ENCODE measurements at places on chromosomes 6 and 20.

- no peak for DNase-seq
Measured at GRCh38 chr20:5674176-5674660, 76.0 kb upstream of the SHLD1 start.

GRCh38 chr6:106421496-106421895, 61.0 kb downstream of the CRYBG1 start:
- no peak for DNase-seq

DNA sequence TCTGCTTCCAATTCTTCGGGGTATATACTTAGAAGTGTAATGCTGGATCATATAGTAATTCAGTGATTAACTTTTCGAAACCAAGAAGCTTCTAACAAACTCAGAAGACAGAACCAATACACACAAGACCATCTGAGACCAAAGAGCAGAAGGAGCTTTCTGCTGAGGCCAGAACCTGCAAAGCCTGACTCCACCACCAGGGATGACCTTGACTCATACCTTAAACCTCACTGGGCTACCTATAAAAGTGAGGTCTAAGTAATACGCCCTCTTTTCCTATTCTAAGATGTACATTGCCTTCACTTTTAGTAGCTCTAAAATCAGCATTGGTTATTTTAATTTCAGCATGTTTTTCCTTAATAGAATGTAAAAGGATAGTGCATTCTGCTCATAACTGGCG, 84.8 kb downstream of the FOXF2 start:
- DNase-seq, result no peak

DNA sequence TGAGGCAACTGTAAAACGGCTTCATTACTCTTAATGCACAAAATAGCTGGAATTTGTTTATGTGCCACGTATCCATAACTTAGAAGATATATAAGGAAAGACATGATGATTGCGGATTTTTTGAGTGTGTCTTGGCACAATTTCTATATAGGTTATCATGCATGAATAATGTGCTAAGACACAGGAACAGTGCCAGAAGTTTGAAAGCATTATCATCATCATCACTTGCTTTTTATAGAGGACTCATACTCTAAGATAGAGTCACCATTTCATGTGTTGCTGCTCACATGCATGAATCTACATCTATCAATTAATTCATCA, 113.4 kb downstream of the ELOVL4 start:
- DNase-seq, result no peak

GRCh38 chr20:14817101-14817500, 479.7 kb upstream of the FLRT3 start:
- no peak for DNase-seq

DNA sequence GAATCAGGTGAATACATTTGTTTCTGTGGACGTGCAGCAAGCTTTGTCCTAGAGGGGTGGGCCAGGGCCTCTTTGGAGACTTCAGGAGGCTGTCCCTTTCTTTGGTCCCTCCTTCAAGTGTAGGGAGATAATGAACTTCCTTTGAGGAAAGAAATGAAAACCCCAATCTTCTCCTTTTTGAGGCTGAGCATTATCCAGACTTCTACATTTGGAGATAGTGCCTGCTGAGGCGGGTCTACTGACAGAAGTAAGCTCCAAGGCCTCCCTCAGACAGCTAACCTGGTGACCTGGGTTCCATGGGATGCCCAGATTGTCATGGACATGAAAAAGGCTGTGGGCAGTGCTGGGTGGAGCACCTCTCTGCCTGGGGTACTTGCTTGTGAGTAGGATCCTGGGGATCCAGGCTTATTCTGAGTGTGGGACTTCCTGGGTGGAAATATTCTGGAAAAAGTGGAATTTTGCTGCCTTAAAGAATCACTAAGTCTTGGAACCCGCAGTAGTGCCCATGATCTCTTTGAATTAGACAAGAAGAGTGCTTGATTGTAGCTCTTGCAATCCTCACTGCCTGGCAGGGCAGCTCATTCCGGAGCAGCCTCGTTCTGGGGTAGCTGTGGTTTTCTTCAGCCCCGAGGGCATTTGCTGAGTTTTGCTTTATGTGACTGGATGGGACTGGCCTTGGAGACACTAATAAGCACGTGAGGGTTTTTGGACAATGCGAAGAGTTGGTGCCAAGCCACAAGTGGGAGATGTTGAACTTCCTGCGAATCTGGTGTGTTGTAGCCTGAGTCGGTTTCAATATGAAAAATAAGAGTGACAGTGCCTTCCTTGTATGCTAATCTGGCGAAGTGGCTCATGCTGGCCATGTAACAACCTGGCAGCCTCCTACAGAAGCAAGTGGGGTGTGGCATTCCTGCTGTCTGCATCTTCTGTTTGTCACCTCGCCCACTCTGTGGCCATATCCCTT, 28.1 kb downstream of the SNRNP48 start:
- DNase-seq, result no peak

DNA sequence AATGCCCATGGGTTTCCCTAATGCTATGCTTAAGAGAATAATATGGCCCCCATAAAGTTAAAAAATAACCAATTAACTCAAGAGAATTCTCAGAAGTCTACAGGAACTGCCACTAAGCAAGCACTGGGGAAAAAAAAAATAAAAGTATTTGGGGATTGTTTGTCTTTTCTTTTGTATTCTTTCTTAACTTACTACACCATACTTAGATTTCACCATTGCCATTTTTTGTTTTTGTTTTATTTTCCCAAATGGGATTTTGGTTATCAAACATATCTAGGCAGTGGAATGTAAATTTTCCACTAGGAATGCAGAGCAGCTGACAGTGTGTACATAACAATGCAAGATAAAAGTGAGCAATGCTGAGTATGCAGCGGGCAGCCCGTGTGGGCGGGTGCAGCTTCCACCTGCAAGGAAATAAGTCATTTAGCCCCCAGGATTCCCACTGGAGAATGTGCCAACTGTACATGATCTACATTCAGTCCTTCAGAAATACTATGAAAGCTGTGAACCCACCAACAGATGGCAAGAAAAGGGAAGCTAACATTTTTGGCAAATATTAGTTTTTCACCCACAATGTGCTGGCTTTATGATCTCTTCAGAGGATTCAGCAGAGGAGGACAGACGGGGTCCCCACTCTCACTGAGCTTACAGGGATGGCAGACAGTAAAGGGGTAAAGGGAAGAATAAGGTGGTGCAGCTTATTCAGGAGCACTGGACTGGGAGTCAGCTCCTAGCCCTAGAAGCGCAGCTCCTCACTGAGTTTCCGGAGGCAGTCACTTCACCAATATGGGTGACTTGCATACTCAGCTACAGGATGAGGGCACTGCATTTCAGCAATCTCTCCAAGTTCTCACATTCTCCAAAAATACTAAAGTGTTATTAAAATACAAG, 44.4 kb downstream of the DCDC2 start:
- DNase-seq, result no peak

DNA sequence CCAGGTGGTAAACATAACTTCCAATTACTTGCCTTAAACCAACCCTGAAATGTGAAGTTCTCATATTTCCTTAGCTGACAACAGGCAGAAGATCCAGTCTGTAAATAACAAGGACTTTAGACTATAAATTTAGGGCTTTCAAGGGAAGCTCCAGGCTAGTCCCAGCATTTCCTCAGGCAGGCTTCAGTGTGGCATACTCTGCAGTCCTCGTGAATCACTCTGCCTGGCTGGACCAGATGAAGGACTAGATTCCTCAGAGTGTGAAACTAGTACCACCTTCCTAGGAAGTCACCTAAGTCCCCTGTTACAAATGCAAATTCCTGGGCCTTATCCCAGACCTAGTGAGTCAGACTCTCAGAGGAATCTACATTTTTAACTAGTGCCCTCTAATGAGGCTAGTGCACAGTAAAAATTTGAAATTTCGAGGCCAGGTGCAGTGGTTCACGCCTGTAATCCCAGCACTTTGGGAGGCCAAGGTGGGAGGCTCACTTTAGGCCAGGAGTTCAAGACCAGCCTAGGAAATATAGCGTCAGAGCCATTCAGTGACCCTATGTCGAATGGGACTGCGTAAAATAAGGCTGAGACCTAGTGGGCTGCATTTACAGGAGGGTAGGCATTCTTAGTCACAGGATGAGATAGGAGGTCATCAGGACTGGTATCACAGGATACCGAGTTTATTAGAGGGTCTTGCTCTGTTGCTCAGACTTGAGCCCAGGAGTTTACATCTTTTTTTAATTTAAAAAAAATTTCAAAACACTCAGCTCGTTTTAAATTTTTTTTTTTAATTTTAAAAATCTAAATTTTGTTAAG, 279.6 kb upstream of the JARID2 start:
- DNase-seq, result no peak

DNA sequence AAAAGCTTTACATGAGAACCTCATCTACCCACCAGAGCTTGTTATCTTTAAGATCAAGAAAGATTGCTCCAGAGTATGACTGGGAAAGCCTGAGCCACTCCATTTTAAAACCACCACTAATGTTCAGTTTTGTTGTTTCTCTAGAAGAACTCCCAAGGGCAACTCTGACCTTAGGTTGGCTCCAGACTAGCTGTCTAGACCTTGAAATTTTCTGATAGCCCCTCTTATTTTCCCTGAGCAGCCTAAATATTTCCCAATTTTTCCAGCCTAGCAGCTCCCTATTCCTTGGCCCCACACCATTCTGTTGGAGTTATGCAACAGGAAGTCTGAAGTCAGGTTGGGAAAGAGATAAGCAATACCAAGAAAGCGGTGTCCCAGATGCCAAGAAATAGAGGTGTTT, 84.6 kb upstream of the TCF21 start:
- no peak for DNase-seq

DNA sequence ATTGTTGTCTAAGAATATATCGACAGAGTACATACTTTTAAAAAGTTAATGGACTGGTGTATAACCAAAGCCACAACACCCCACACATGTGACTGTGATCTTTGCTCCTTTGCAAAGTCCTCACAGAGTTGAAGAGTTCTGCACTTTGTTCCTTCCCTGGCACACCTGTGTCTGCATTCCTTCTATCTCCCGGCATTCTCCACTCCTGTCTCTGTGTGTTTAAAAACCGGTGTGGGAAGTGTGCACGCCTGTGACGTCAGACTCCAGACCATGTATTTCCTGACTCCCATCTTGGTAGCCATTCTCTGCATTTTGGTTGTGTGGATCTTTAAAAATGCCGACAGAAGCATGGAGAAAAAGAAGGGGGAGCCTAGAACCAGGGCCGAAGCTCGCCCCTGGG, at the start of gene IYD:
Gene IYD, plus strand, starts transcription at position 251 of the 400 bp plus-strand sequence. Its CDS starts 20 bp downstream, at position 271.
- DNase-seq, result no peak

DNA sequence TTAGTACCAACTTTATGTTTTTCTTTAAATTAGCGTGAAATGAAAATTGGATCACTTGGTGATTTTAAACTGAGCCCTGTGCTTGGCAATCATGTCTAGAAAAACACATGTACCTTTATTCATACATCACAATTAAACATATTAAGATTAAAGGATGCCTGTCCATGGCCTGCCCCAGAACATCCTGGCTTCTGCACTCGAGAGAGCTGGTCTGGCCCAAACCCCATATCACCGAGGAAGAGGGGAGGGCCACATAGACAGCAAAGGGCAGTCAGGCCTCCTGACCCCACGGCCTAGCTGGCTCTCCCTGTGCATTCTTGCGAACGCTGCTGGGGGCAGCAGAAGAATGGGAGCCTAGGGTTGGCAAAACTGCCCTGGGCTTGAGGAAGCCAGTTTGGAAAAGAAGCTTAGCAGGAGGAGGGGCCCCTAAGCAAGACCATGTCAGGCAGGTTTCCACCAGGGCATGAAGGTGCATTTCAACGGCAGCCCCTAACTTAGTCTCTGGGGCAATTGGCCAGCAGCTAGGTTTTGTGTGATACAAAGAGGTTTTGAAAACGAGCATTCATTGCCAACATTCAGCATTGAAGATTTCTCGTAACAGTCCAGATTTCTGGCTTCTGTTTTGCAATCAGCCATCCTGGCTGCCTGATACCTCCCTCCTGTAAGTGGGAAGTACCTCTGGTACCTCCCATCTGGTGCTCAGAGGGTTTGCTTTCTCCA, 8.6 kb downstream of the BPIFB3 start:
- DNase-seq, result no peak

- no peak for DNase-seq
Measured at GRCh38 chr20:37305079-37305478, 15.6 kb downstream of the MANBAL start.

GRCh38 chr6:158544428-158544827, 15.5 kb upstream of the TMEM181 start:
- no peak for DNase-seq

DNA sequence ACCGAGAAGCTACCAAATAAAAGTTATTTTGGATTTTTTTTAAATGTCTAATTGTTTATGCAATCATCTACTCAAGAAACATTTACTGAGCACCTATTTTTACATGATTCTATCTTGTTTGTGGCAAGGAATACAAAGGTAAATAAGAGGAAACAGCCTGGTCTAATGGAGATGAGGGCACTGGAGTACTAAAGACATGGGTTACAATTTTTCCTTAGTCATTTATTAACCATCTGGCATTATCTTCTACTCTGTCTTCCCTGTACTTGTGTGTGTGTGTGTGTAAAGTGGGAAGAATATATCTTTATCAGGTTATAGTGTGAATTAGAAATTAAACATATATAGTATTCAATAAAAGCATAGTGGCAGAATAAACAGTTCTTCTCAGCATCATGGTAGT, 455.5 kb upstream of the FLRT3 start:
- no peak for DNase-seq

DNA sequence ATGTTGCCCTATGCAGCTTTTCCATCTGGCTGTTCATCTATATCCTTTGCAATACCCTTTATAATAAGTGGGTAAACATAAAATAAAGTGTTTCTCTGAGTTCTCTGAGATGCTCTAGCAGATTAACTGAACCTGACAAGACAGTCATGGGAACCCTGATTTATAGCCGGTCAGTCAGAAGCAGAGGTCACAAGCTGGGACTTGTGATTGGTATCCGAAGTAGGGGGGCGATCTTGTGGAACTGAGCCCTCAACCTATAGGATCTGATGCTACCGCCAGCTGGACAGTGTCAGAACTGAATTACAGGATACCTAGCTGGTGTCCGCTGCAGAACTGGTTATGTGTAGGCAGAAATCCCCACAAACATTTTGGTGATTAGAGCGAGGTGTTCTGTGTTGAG, 39.0 kb downstream of the SLC17A5 start:
- no peak for DNase-seq

- DNase-seq, result no peak
Measured at GRCh38 chr20:58646257-58646656, 4.8 kb upstream of the STX16 start.

- DNase-seq, result no peak
Measured at GRCh38 chr6:42295677-42296076, 78.0 kb upstream of the MRPS10 start.

GRCh38 chr6:71982389-71982788, 96.0 kb downstream of the RIMS1 start:
- no peak for DNase-seq

DNA sequence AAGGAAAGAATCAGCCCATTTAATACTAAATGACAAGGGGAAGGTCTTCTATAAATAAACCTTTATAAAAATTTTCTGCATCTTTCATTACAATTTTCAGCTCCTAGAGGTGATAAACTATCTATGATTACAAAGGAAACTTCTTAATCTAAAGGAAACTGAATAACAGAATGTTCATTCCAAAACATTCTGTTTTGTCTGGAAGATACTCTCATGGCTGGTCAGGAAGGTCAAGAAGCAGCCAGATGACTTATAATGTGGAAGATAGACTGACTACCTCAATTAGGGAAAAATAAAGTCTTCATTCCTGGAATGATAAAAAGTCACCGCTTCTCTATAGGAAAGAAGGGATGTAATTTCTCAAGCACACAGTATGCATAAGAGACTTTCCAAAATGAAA, 131.3 kb downstream of the GMDS start:
- DNase-seq, result no peak
